Activated CD8-positive, alpha-beta memory T cell treated with anti-CD3 and anti-CD28 coated beads for 1 hour (primary cell): ENCODE measurements at places on chromosomes 3 and 15.

DNA sequence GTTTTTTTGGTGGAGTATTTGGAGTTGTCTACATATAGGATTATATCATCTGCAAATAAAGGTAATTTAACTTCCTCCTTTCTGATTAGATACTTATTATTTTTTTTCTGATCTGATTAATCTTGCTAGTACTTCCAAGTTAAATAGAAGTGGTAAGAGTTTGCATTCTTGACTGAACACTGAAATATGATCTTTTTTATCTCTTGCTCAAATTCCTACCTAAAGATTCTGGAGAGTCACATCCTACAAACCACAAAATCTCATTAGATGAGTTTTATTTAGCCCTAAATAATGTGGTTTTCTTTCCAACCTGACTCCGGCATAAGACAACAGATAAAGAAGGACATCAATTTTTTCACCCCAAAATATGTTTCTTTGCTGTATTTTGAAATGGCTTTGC is 977.9 kb upstream of the GBE1 start:
- DNase-seq, result no peak

- no peak for DNase-seq
These were observed 6.9 kb upstream of the PTH1R start for GRCh38 chr3:46870651-46871050.

DNA sequence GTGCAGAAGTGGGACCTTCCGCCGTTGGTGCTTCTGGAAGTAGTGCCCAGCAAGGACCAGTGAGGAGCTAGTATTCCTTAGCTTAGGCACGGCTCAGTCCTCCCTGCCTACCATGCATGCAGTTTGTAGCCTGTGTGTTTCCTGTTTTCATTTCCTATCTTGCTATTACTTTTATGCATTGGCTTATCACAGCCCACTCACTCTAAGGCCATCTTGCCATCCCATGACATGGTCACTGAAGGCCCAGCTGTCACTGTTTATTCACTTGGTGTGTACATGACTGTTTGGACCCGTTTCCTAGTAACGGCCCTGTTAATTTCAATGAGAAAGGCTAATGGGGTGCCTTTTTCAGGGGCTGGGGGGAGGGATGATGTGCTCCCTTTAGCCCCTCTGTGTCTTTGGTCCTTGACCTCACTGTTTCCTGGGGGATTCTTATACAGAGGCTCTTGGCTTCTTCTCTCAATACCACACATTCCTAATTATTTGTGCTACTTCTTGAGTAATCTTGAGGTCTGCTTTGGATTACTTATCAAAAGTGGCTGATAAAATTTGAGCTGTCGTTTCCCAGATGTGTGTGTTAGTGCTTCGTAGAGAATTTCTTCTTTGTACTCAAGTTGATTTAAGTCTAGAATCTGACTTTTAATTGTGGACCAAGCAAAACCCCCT is 24.5 kb upstream of the TRAK1 start:
- no peak for DNase-seq

DNA sequence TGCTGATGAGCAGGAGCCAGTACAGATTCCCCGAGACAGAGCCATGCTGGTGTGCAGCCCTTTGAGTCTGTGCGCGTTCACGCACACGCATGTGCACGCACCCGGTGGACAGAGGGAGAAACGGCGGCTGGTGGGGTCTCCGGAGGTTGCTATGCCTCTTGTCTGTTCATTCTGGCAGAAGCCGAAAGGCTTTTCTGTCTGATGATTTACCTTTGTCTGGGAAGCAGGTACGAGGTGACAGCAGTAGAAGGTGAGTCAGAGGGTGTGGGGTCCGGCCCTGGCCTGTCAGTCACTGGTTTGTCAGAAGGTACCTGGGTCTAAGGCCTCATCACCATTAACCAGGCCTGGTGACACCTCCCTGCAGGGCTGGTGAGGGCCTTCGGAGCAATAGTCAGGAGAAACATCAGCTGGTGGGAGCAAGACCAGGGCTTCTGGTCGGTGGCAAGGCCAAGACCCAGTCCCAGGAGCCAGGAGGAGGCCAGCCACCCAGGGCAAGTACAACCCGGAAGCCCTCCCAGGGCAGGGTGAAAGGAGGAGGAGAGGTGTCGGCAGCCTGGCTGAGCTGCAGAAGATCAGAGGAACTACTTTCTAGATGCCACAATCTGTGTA is 7.5 kb downstream of the PCSK6 start:
- no peak for DNase-seq
